Stimulated activated CD8-positive, alpha-beta memory T cell treated with anti-CD3 and anti-CD28 coated beads, Interleukin-7, amount 100 ng/mL, for 1 hour (primary cell): ENCODE measurements at places on chromosomes 5 and 9.

DNA sequence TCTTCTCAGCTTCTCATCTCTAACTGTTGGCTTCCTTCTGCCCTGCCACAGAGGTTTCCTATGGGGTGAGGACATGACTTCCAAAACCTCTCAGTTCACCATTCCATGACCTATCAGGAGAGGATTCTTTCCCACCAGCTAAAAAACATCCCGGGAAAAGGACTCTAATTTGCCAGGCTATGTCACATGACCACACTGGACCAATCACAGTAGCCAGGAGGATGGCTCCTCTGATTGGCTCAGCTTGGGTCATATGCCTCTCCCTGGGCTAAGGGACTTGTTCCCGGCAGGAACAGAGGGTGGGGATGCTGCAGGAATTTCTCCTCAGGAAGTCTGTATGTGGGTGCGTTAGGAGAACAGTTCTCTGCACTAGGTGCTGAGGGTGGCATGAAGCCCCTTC lies 40.3 kb upstream of the XPA start:
- no peak for DNase-seq

- DNase-seq = no peak
Observed at GRCh38 chr9:101098392-101098791, 69.9 kb downstream of the PLPPR1 start.

- no peak for DNase-seq
Observed at GRCh38 chr9:2271426-2271825, 256.3 kb downstream of the SMARCA2 start.

DNA sequence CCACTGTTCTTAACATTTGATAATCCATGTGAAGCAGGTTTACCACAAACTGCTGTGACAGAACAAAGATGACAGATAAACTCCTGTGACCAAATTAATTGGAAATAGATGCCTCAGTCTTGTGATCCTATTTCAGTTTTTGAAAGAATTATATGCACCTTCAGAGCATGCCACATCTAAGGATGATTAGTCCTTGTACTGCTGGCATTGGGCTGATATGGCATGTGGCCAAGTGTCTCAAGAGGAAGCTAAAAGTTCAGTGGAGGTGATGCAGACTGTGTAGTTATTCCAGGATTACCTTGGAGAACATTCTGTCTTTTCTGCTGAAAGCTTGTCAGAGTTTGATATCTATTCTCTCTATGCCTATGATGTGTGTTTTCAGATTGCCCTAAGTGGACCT lies 314.4 kb upstream of the EFNA5 start:
- no peak for DNase-seq

- DNase-seq = no peak
Observed at GRCh38 chr9:96617439-96618185, 2.0 kb downstream of the CDC14B start.

DNA sequence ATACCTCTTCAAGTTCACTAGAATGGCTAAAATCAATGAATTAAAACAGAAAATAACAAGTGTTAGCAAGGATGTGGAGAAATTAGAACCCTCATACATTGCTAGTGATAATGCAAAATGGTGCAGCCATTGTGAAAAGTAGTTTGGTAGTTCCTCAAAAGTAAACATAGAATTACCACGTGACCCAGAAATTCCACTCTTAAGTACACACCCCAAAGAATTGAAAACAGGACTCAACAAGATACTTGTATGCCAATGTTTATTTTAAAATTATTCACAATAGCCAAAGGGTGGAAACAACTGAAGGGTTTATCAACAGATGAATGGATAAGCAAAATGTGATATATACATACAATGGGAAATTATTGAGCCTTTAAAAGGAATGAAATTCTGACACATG lies 70.3 kb downstream of the BARX1 start:
- no peak for DNase-seq

- DNase-seq = no peak
Observed at GRCh38 chr9:14279671-14280070, 34.3 kb downstream of the NFIB start.
